GF-D8 (cell line): ENCODE measurements at places on chromosomes 12 and 14.

- DNase-seq: no peak
Observed at GRCh38 chr14:36555998-36556743, 26.2 kb downstream of the NKX2-8 start.

DNA sequence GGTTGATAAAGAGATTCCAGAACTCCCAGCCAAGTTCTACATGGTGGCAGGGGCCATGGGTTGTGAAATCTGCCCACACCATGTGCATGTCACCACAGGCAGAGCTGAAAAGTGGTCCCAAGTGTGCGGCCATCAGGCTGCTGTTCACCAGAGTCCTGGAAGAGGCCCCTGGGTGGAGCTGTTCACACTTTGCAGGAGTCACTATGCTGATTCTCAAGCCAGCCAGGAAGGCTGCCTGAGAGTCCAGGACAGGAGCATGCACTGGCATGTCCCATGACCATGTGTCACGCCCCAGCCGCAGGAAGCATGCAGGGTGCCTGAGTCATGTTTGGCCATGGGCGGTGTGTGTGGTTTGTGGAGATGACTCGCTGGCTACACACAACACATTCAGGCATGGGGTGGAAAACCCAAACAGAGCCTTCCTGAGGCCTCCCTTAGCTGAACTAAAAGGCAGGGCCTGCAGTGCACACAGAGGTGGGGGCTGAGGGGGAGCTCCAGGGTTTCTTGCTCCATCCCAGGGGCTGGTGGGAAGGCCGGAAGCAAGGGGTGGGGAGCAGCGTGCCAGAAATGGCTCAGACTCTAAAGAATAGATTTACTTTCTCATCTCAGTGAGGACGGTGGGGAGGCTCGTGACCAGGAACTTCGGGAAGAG is 19.4 kb downstream of the ABCB9 start:
- DNase-seq: peak; percentile 44

GRCh38 chr12:119914666-119915065 is 37.5 kb upstream of the CIT start:
- no peak for DNase-seq

- no peak for DNase-seq
Observed at GRCh38 chr12:23555180-23555824, 394.2 kb downstream of the SOX5 start.

- DNase-seq: peak; percentile 83
Observed at GRCh38 chr12:54984658-54985376, at the start of gene TESPA1. Gene TESPA1 (minus strand): TSS chr12:54984762. CDS start chr12:54974562, 10,200 bp downstream.

- no peak for DNase-seq
Observed at GRCh38 chr14:58638231-58639197, 752 bp downstream of the DACT1 start.
